Right cardiac atrium (tissue), 5 donors: ENCODE measurements at places on chromosomes 2 and 18. TPM values are rescaled to one million over a fixed set of nuclear protein-coding genes. Genes with fewer than 3 reads are reported as not detected.

Gene SERPINB11
- not detected for total RNA-seq

GRCh38 chr2:127191331-127192219 lies 28.5 kb downstream of the CYP27C1 start:
- DNase-seq, result no peak

DNA sequence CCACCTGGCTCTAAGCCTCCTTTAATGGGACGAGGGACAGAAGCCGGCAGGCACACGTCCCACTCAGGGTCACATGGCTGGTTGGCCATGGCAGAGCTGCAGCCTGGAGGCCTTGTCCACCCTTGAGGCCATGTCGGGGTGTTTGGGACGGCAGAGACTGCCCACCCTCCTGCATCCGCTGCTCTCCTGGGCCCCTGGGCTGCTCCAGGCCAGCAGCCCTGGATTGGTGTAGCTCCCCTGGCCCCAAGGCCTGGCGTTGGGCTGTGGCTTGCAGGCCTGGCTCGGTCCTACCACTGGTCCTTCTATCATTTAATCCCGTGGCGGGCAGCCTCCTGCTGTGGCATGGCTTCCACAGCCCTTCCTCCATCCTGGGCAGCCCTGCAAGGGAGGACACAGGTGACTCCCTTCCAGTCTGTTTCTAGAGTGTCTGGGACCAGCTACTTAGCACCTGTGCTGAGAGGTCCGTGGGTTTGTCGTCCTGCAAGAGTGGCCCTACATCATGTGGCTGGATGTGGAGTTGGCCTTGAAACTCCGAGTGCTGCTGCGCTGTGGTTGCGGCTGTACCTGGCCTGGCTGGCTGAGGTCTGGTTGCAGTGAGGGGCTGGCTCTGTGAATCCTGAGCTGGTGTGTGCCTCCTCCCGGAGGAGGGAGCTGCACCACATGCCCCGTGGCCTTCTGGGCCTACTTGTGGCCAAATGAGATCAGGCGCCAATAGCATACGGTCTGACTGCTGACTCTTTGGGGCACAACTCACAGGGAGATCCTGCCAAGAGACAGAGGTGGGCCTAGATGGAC lies 67.3 kb downstream of the SH3RF3 start:
- DNase-seq, result no peak

- peak; percentile 81 for DNase-seq
Observed at GRCh38 chr2:18987592-18988073, 370.8 kb downstream of the OSR1 start.

GRCh38 chr2:7233126-7233525 lies 315.9 kb downstream of the RNF144A start:
- no peak for DNase-seq

Gene SLC19A3
- 0.54 TPM for total RNA-seq

Gene POTEC
- total RNA-seq, result not detected

- no peak for DNase-seq
Observed at GRCh38 chr18:25392192-25392591, 40.2 kb upstream of the ZNF521 start.

DNA sequence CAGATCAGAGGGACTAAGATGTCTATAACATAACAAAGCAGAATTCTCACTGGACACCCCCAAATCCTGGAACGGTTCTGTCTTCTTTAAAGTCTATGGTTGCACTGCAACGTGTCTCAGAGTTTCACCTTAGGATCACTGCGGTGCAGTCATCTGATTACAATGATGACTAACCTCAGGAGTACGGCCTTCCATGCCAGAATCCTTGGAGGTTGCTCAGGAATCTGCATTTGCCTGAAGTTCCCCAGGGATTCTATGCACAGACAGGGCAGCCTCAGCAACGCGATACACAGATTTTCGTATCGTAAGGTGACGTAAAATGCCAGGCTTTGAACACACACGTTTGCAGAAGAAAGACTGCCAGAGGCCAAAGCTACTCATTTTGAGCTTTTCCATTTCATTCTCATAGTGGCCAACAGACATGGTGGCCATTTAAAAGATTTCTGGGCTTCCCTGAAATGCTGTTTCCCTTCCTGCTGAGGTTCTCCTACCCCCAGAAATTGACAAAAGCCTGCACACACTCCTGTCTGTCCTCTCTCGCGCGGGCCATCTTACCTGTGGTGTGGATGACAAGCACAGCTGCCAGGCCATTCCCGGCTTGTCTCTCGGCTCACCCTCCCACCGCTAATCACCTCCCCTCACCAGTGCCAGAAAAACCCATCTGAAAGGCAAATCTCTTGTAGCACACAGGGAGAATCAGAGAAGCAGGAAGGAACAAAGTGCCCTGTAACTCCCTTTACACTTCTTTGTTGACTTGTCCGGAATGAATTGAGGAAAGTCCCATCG lies 148.8 kb downstream of the ACKR3 start:
- no peak for DNase-seq

DNA sequence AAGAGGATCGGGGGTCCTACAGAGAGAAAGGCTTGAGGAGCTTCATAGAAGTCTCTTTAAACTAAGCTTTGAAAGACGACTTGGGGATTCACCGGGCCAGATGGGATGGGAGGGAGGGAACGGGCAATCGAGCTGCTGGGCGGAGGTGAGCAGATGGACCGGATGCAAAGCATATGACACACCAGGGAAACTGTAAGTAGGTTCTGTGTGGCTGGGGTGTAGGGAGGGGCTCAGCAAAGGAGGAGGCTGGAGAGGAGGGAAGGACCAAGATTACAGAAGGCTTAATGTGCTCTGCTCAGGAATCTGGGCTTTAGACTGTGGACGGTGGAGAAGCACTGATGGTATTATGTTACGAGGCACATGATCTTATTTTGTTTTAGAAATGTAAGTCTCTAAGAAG lies 131.5 kb downstream of the MAIP1 start:
- no peak for DNase-seq

DNA sequence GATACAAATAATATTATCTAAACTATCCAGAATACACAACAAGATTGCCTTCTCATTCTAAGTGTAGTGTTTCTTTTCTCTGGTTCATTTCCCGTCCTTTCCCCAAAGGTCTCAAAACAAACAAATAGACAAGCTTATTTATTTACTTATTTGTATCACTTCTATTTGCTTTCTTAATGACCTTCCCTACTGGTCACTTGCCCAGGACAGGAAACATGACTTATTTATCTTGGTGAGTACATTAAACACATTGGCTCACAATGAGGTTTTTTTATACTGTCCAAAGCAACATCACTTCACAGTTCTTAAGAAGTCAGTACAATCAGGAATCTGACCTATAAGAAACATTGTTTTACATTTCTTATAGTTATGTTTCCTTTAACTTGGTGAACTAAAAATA lies 123.3 kb upstream of the KYNU start:
- no peak for DNase-seq

- DNase-seq, result peak; percentile 68
Observed at GRCh38 chr2:12169721-12170120, 423.3 kb downstream of the LPIN1 start.

GRCh38 chr2:10597956-10598355 lies 91.8 kb downstream of the NOL10 start:
- DNase-seq, result no peak

GRCh38 chr18:39843546-39843945 lies 2111.5 kb upstream of the PIK3C3 start:
- no peak for DNase-seq

Gene RIT2
- not detected for total RNA-seq

DNA sequence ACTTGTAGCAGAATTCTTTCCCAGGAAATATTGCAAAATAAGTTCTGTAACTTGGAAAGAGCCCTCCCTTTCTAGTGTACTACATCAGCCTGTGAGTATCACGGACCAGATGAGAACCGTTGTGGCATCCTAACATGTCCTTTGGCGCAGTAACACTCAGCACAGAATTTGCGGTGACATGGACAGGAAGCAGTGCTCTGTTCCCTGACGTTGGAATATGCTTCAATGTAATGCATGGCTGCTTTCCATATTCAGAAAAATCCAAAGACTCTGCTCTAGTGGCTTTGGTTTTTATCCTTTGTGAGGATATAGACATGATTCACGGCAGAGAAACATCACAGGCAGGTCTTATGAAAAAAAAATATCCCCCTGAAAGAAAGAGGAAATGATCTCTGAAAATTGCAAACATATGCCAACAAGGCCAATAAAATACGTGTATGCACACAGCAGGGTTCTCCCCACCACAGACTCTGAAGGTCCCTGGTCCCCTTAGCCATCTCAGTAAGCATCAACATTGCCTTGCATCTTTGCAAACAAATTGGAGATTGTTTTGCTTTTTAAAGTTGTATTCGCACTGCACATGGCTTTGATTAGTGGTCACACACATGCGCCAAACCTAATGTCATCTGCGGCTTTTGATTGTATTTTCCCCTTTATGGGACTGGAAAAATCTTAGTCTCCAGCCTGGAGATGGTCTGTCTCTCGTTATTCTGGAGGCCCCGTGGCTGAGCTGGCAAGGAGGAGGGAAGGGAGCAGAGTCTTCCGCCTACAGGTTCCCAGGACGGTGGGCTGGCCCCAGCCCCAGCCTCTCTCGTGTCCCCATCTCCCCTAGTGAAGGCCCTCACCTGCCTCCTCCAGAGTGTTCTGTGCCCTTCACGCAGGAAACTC lies 122.9 kb downstream of the COPS8 start:
- peak; percentile 44 for DNase-seq

Gene IL36A
- not detected for total RNA-seq

- no peak for DNase-seq
Observed at GRCh38 chr2:195505701-195506100, 151.3 kb upstream of the SLC39A10 start.

Gene CIB4
- not detected for total RNA-seq
